ENCODE measurements at places on chromosomes 3 and 15.

GRCh38 chr15:60221356-60221755, 176.4 kb downstream of the ANXA2 start:
- DNase-seq: no peak

DNA sequence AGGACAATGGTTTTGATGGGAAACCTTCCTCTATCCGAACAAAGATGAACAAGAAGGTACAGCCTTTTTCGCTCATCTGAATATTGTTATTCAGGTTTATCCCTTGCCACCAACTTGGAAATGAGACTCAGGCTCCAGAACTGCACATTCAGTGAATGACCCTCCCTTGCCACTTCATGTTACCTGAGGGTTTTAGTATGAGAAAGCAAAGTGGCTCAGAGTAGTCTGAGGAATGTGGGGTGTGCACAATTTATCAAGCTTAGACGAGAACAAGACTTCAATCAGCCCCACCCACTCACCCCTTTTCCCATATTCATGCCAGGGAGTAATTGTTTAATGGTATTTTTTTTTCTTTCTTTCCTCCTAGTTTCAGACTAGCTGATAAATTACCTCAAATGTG, 265.3 kb upstream of the POU1F1 start:
- no peak for DNase-seq

DNA sequence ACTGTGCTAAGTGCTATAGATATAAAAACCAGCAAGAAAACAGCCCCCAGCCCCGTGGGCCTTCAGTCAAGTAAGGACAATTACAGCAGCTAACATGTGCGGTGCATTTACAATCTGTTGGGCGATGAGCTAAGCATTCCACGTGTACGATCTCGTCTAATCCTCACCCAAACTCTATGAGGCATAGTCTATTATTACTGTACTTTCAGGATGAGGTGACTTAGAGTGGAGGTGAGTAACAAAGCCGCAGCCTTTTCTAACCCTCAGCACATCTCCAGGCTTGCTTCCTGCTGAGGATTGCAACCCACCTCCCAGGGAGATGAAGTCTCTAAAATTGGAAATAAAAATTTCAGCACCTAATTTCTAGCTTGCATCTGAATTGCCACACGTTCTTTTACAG, 53.2 kb upstream of the MCF2L2 start:
- DNase-seq: no peak

DNA sequence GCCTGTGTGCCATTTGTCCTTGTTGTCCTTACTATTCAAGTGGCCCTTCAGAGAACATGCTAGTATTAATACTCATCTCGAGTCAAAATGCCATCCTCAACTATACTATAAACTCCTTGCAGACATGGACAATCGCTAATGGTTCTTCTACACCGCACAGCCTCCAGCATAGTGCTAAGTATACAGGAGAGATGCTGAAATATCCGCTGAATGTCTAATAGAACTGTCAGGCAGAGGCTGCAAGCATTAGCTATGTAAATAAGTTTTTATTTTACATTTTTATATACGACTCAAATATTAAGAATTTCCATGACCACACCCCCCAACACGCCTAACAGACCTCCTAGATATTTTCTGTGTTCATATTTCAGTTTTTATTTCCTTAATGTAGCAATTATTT, 39.4 kb downstream of the AAGAB start:
- DNase-seq: no peak

DNA sequence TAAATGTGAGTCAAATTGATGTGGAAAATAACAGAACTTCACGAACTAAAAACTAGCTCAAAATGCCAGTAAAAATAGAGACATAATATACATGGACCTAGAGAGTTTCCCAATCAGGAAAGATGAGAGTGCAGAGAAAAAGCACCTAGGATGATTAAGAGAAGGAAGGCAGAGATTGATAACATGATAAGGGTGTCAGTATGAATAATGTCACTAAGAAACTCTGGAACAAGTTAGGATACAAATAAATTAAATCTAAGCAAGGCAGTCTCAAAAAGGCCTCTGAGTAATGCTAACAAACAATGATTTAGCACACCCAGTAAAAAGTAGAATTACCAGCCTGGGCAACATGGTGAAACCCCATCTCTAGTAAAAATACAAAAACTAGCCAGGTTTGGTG, 304.7 kb upstream of the DPPA4 start:
- no peak for DNase-seq

DNA sequence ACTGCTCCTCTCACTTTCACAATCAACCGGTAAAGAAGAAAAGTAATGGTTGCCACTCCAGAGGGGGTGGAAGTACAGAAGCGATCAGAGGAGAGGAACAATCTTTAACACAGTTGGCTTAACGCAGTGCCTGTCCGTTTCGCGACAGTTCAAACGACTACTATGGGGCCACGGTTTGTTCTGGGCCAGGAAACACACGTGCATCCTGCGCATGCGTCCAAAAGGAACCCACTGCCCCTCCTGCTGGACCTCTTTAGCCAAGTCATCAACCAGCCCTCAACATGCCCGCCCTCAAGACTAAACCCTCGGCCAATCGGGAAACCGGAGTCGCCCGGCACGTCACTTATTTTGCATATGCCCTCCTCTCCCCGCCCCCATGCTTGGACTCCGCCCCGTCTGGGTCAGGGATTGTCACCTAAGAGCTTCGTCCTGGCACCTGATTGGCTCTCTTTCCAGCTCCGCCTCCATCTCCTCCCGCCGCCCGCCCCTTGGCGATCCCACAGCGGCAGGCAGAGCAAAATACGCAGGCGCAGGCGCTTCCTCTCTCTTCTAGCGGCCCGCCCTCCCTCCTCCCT, 345 bp upstream of the CDV3 start:
- peak; percentile 98 for DNase-seq

DNA sequence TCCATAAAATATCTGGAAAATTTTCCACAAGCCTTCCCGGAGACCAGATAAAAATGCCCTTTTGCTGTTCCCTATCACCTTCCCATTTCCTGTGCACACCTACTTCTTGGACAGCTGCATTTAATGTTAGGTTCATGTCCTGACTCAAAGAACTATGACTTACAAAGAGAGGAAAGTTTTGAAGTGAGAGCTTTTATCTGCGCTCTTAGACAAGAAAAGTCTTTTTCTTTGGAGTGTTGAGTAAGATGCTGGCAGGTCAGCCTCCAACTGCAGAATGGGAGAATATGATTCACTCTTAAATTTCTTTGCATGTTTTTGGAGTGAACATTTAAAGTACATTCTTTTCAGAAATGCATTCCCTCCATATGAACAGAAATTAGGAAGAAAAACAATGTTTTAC, 147.3 kb upstream of the DPH6 start:
- no peak for DNase-seq

- no peak for DNase-seq
These were observed 14.9 kb downstream of the XYLB start for GRCh38 chr3:38361496-38361895.

- DNase-seq: no peak
These were observed 43.9 kb downstream of the GOLIM4 start for GRCh38 chr3:168051531-168052471.

DNA sequence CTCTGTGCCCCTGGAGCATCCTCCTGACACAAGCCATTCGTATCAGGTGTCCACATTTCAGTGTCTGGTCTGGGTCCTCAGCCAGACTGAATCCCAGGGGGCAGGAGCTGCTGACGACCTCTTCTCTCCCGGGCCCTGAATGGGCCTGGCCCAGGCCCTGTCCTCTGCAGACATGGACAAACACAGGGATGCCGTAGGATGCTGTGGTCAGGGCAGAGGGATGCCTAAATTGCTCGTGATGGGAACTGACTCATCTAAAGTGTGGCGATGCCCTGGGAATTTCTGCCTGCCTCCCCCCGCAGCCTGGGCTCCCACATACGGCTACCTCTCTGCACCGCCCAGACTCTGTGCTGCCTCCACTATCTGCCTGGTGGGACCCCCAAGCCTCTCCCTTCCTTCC, 58.5 kb upstream of the CTSH start:
- no peak for DNase-seq

GRCh38 chr3:24457719-24458118, 36.9 kb downstream of the THRB start:
- DNase-seq: no peak

- no peak for DNase-seq
These were observed 40.3 kb downstream of the GNB4 start for GRCh38 chr3:179410999-179411398.

GRCh38 chr3:166011771-166012170, 174.5 kb upstream of the BCHE start:
- DNase-seq: no peak

GRCh38 chr15:81937189-81937588, 108.6 kb downstream of the MEX3B start:
- no peak for DNase-seq

DNA sequence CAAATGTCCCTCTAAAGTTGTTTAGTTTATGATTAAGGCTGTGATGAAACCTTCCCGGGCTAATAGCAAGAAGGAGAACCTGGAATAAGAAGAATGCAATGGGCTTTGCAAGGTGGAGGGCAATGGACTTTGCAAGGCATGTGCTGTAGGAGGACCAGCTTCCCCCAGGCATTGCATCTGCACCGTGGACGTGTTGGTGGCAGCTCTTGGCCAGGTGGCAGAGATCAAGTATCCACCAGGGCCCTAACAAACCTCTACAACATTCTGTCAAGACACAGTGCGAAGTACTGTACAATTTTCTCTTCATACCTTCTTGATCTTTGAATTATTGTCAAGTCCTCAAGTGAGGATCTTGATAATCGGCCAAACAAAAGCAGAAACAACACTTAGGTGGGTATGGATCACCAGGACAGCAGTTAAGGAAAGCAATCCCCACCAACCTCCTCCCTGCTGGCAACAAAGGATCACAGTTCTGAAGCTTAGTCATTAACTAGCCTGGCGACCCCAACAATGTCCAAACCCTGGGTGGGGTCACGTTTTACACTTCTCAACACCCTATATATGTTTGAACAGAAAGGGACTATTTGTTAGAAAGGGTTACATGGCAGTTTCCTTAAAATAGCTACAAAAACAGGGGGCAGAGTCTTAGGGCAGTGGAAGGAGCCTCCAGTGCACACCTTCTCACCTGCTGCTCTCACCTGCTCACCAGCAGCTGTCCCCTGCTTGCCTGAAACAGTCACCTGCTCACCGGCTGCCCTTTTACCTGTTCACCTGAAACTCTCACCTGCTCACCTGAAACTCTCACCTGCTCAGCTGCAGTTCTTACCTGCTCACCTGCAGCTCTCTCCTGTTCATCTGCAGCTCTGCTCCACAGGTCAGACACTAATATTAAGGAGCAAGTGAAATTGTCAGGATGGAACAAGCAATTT, 137.9 kb upstream of the LIPC start:
- no peak for DNase-seq

DNA sequence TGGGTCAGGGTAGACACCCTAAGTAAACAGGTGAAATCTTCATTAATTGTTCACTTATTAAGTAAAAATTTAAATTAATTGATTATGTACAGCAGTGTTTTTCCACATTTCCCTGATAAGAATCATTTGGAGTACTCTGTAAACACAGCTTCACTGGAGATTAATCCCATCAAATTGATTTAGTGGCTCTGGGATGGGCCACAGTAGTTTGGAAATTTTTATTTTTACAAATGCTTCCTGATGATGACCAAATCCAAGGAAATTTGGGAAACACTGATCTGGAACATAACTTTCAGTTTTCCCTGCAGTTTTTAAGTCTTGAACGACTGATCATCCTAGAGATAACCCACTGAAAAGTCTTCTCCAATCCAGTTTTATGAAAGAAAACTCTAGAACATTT, 18.8 kb upstream of the RPLP1 start:
- DNase-seq: no peak

DNA sequence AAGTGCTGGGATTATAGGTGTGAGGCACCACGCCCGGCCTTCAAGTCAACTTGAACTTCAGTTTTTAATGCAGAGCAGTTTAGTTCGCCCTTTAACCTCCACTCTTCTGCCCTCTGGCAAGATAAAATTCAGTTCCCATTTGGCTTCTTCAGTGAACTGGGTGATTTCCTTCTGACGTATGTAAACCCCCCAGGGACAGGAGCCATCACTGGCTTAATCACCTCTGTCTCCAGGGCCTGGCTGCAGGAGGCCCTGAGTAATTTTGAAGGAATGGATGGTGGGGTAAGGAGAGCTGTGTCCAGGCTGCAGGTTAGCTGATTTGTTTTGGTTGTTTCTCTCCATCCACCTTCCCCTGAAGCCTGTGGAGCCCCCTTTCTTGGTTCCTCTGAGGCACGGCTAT, 11.9 kb downstream of the MCM2 start:
- DNase-seq: no peak

DNA sequence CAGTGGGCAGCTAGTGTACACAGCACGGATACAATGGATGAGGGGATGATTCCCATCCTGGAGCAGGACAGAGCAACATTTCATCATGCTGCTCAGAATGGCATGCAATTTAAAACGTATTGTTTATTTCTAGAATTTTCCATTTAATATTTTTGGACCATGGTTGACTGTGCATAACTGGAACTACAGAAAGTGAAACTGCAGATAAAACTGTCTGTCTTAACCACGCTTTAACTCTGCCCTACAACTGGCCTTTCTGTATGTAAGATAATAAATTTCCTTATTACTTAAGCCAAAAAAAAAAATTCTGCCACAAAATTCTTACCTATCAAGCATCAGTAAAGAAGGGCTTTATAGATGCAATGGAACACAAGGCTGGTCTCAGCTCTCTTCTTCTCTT, 33.4 kb downstream of the AP3S2 start:
- no peak for DNase-seq

DNA sequence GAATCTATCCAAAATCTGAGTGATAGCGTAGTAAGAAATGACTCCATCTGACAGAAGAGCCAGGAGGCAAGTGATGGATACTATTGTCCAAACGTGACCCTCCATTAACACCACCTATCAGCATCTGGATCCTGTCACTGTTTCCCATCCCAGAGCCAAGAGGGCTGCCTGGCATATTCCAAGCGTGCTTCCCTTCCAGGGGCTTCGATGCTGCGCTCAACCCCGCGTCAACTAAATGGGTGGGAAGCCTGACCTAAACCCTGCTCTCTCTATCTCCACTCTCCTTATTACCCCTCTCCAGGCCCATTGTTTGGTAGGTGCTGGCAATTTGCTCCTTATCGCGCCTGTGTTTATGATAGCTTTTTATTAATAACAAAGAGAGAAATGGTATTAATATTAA, 83.2 kb downstream of the NR2F2 start:
- no peak for DNase-seq

DNA sequence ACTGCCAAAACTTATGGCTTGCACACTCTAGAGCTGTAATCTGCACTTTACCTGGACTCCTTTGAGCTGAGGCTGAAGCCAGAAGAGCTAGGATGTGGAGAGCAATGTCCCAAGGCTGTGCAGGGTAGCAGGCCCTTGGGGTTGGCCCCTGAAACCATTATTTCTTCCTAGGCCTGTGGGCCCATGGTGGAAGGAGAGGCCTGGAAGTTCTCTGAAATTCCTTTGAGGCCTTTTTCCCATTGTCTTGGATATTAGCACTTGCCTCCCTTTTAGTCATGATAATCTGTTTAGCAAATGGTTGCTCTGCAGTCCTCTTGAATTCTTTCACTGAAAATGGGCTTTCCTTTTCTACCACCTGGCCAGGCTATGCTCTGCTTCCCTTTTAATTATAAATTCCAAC, 102.0 kb upstream of the SGO1 start:
- DNase-seq: no peak

DNA sequence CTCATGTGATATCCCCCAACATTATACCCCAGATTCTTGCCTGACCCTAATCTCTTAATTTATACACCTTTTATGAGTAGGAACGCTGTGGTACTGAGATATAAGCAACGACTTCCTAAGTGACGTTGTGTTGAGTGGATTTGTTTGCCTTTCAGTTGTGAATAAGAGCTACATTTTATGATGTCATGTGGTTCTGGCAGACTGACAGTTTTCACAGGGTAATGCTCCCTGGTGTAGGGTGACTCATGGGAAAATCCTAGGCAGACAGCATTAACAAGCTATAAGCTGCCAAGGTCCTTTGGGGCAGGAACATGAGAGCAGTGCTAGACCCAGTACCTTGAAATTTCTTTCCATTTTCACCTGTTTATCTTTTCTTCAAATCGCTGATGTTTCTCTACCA, 11.2 kb downstream of the C3orf52 start:
- DNase-seq: peak; percentile 98
